ENCODE measurements at places on chromosomes 3 and 15.

DNA sequence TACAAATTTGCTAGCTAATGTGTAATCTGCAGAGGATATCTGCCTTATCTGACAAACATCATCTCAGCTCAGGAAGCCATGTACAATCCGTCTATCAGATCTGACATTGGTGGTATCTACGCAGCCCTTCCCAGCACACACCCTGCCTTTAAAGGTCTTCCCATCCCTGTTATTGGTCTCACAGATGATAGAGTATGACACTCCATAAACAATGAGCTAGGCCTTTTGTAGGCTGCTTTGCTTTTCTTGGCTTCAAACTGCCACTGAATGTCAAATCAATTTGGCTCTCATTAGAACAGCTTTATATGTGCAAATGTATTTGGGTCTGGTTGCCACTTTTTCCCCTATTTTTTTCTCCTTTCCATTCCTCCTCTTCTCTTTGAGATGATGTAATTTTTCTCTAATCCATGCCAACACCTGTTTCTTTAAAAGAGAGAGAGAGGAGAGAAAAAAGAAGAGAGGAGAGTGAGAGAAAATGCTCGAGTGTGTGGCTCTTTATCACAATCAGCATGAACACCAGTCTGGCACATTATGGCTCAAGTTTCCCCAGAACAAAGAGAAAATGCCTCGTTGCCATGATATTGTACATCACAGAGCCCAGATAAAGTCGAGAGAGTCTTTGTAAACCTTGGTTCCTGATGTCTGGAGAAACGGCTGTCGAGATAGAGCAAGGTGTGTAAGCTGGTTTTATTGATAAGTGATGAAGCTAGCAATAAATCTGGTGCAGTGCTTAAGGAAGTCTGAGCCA lies 80.8 kb upstream of the DPH6 start:
- DNase-seq, result no peak

GRCh38 chr15:59035201-59035600 lies 47.7 kb downstream of the RNF111 start:
- DNase-seq, result no peak

DNA sequence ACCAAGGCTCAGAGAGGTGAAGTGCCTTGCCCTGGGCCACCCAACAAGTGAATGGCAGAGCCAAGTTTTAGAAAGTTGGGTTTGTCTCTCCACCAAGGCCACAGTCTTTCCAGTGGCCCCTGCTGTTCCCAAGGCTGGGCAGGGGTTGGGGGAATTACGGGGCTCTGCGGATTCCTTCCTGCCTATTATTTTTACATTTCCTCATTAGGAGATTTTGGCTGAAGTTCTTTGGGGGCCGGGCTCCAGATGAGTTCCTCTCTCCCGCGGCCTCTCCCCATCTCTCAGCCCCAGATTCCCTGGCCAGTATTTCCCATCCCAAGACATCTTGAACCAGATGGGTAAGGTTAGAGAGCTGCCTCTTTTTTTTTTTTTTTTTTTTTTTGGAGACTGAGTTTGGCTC lies 44.0 kb upstream of the SMAD6 start:
- DNase-seq, result no peak

DNA sequence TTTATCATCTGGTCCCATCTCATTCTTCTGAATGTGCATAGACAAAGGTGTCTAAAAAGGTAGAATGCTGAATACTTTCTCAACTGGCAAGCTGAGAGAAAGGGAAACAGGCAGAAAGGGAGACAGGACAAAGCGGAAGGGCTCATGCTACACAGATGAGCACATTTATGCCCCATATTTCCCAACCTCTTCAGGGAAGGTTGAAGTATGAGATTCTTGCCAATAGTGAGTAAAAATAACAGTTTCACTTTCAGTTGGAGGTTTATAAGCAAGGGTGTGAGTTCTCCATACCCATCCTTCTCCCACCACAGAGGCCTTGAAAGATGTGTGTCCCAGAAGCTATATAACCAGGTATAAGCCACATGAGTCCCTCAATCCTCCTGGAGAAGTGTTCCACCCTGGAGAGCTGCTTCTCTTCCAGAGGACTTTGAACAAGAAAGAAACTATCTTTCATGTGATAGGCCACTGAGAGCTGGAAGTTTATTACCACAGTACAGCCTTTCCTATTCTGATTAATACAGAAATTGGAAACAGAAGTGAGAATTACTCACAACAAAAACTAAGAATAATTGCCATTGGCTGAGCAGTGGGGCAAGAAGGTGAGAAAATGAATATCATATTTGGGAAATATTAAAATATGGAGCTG lies 709.4 kb upstream of the NR2F2 start:
- DNase-seq, result no peak

GRCh38 chr15:27124287-27124871 lies 153.4 kb downstream of the GABRG3 start:
- DNase-seq, result no peak

- DNase-seq, result no peak
Observed at GRCh38 chr3:178567611-178568010, 31.4 kb downstream of the KCNMB2 start.

DNA sequence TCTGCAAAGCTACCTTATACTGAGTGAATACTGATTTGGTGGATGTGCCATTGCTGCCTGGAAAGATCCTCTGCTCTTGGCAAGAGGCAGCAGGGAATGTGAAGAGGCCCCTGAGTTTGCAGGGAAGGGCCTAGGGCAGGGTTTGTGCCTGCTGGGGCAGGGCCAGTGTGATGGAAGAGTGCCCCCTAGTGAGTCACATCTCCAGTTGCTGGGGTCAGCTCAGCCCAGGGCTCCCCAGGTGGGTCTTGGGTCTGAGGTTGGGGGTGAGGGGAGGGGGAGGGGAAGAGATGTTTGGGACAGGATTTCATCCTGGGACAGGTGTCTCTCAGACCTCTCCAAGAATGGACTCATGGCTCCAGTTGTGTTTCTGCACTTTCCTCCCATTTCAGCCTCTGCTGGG lies 4.1 kb upstream of the AMOTL2 start:
- DNase-seq, result no peak

DNA sequence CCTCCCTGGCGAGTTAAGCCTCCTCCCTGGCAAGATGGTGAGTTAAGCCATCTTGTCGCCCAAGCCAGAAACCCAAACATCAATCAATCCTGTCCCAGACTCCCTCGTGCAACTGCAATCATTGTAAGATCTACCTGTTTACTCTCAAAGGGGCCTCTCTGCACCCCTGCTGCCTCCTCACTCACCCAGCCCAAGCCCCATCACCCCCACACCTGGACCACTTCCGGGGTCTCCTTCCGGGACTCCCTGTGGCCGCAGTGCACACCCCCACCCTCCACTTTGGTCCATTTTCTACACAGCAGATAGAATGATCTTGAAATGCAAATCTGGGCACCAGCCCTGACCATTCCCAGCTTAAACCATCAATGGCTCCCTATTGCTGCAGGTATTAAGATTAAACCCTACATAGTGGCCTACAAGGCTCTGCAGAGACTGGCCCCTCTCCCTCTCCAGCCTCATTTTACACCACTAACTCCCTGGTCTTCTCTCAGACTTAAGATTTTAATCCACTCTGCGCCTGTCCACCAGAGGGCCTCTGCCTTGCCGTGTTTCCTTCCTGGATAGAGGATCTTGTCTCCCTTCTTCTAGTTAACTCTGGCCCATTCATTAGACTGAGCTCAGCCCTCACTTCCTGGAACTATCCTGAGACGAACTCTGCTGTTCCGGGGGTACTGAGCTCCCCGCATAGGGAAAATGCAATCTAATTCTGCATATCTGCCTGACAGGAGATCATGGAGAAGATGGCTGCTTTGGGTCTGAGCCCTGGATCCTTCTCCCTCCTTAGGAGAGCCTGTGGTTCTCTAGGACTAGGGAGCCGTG lies 41.9 kb upstream of the SLC6A1 start:
- DNase-seq, result no peak

GRCh38 chr3:47611576-47611975 lies 32.9 kb upstream of the CSPG5 start:
- DNase-seq, result no peak

GRCh38 chr15:90412356-90413194 lies 24.5 kb downstream of the IQGAP1 start:
- no peak for DNase-seq

GRCh38 chr3:8608791-8609467 lies 35.7 kb downstream of the SSUH2 start:
- no peak for DNase-seq

- DNase-seq, result no peak
Observed at GRCh38 chr3:139517321-139518065, 22.0 kb downstream of the RBP1 start.

DNA sequence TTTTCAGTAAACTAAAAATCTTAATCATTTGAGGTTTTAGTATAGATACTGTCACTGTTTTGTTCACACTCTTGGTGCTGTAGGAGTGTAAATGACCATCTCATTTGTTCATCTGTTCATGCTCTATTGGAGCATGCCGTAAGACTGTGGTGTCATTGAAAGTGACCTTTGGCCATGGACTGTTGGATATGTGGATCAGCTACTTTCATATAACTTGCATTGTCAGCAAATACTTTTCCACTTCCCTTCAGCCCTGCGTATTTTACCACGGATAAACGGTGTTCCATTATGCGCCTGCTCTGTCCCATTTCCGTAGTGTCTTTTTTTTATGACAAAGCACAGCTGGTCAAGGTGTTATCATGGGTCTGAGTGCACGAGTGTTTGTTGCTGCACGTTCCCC lies 32.6 kb upstream of the SENP5 start:
- DNase-seq, result no peak

- no peak for DNase-seq
Observed at GRCh38 chr3:150763841-150764483, 993 bp upstream of the SIAH2 start.

DNA sequence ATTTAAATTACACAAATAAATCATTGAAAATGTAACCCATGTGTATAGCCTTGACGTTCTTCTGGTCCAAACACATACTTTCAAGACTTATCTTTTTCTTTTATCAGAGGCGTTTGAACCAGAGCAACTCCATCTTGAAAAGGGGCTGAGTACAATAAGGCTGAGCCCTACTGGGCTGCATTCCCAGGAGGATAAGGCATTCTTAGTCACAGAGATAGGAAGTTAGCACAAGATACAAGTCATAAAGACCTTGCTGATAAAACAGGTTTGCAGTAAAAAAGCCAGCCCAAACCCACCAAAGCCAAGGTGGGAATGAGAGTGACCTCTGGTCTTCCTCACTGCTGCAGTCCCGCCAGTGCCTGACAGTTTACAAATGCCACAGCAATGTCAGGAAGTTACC lies 101.0 kb upstream of the IGSF10 start:
- no peak for DNase-seq

DNA sequence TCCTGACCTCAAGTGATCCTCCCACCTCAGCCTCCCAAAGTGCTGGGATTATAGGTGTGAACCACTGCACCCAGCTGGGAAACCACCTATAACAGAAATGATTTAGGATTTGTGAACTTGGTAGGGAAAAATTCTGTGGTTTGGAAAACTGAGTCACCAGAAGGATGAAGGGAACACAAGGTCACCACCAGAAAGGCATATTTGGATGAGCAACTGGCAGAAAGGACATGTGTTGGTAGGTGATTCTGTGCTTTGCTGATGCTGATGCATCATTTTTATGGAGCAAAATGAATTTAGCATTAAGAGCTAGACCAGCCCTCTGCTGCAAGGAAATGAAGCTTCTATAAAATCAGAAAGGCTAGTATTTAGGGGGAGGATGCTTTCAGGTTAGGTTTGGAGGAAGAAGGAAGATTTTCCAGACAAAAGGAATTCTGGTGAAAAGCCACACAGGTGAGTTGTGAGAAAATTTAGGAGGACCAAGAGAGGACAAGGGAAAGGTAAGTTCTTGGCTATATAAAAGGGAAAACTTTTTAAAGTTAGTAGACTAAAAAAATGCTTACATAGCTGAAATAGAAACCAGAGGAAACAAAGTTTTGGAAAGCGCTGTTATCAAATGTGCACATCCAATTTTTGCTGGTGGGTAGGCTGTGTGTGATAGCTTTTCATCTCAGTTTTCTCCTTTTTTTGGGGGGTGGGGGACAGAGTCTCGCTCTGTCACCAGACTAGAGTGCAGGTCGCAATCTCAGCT lies 3.6 kb downstream of the PXK start:
- DNase-seq, result no peak

DNA sequence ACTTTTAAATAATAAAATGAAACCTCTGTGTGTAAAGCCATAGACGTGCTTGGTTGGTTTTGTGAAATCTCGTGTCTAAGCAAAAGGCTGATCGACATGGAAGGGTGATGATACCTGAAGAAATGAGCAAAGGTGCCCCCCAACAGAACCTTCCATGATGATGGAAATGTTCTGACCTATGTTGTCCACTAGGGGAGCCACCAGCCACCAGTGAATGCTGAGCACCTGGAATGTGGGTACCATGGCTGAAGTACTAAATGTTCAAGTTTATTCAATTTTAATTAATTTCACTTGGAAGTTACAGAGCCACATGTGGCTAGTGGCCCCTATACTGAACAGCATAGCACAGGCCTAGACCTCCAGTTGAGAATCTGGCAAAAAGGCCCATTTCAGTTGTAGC lies 158.8 kb downstream of the POLR2M start:
- no peak for DNase-seq

DNA sequence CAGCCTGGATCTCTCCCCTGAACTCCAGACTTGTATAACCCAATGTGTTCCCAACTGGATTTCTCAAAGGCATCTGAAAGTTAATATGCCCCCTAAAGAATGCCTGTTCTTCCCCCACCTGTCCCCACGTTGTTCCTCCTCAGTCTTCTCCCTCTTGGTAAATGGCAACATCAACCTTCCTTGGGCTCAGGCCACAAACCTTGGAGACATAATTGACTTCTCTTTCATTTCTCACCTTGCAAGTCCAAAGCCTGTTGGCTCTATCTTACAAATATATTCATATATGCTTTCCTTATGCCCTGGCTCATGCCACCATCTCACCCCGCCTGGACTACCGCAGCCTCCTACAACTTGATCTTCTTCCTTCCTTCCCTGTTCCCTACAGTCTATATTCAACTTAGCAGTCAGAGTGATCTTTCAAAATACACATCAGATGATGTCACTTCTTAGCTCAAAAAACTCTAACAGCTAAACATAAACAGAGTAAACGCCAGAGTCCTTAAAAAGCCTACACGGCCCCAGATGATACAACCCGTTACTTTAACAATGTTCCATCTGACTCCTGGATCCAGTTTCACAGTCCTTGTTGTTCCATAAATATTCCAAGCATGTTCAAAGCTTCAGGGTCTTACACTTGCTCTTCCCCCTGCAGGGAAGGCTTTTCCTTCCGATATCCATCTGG lies 66.2 kb downstream of the ETV5 start:
- DNase-seq, result no peak

DNA sequence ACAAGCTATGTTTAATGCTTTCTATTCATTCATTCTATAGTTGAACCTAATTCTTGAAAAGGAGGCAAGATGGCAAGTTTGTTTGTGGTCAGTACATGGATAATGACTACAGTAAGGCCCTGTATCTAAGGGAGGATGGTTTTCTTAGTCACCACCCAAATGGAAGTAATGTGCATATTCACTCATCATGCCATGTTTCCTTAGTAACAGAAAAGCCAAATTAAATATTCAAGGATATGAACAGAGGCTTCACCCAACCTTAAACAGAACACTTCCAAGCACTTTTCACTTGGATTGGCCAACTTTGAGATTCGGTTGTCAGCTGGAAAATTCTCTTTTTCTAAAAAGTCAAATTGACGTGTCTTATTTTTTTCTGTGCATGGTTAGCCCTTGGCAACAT lies 805.3 kb upstream of the LMCD1 start:
- DNase-seq, result no peak

All from activated effector memory CD4-positive, alpha-beta T cell treated with Interleukin-2 at 50 U/mL for 16 hours (primary cell).